Activated naive CD4-positive, alpha-beta T cell treated with Interleukin-2 at 50 U/mL for 16 hours (primary cell): ENCODE measurements at places on chromosomes 3 and 15.

DNA sequence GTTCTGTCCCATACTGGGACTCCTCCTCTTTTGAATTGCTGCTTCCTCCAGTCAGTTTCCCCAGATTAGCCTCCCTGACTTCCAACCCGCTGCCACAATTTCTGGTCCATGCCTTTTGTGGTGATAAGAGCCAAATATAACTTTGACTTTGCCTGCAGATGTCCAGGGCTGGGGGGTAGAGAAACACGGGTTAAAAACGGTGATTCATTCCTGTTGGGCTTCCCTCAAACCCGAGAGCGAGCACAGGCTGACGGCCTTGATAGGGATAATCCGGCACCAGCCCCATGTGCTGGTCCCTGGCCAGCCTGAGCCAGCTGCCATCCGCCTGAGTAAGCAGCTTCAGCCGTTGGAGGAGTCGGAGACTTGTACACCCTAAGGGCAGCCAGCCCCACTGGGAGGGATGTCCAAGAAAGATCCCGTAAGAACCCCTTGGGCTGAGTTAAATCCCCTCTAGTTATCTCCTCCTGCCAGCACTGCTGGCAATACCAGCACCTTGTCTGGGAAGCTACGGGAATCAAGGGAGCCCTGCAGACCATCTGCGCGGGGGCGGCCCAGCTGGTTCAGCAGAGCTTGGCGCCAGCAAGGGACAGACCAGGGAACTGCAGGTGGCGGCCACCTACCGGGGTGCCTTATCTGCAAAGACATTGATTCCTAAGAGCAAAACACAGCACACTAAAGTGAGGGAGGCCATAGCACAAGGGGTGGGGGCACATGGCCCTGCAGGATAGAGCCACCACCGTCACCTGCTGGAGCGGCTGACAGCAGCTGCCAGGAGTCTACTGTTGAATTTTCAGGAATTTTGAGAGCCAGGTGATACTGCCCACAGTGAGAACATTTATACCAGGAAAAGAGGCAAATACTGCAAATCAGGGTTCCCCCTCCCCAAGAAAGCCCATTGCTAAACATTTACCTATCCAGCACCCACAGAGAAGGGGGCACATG is 18.1 kb downstream of the CSPG4 start:
- no peak for DNase-seq

GRCh38 chr15:73602446-73602843 is 30.7 kb downstream of the NPTN start:
- DNase-seq: no peak

- no peak for DNase-seq
These were observed 107.4 kb downstream of the LMLN start for GRCh38 chr3:198067416-198067815.

- no peak for DNase-seq
These were observed 43.0 kb downstream of the SQOR start for GRCh38 chr15:45677797-45678196.

- no peak for DNase-seq
These were observed 64.9 kb downstream of the GHSR start for GRCh38 chr3:172383306-172383796.
